ENCODE measurements at places on chromosomes 11 and 22.

GRCh38 chr11:121131656-121132055 is 30.6 kb downstream of the TECTA start:
- no peak for DNase-seq

- DNase-seq, result no peak
These were observed 481.7 kb upstream of the CADM1 start for GRCh38 chr11:115985896-115986295.

DNA sequence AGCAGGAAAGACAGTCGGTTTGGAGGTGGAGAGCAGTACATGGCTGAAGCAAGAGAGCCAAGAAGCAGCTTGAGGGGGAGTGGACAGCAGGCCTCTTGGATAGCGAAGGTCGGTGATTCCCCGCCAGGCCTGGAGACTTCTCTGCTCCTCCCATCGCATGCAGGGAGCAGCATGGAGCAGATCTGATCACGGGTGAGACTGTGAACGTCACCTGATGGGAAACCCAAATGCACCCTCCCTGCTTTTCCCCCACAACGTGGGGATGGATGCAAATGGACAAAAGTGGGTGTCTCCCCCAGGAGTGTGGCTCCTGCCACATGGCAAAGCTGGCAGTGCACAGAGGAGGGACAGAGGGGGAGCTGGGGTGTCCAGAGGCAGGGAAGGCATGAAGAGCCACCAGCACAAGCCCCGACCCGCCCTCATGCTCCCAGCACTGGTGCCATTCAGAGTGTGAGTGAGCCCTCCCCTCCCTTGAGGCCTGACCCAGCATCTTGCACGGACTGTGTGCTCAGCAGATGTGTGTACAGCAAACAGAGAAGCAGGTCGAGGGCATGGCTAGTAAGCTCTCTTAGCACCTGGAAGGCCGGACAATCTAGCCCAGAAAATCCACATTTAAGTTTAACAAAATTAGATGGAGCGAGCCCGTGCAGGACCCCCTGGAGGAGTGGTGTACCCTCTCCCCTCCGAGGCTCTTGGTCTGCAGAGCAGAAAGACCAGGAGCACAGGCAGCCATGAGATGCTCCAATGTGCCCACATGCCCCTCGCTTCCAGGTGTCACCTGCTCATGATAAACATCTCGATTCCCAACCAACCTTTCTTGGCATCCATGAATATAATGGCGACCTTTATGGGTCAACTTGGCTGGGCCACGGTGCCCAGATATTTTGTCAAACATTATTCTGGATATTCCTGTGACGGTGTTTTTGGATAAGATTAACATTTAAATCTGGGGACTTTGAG is 661.7 kb downstream of the TBC1D22A start:
- no peak for DNase-seq

GRCh38 chr11:7383406-7383805 is 101.9 kb upstream of the OLFML1 start:
- no peak for DNase-seq

- DNase-seq, result no peak
These were observed 7.5 kb downstream of the C11orf21 start for GRCh38 chr11:2293984-2294925.

DNA sequence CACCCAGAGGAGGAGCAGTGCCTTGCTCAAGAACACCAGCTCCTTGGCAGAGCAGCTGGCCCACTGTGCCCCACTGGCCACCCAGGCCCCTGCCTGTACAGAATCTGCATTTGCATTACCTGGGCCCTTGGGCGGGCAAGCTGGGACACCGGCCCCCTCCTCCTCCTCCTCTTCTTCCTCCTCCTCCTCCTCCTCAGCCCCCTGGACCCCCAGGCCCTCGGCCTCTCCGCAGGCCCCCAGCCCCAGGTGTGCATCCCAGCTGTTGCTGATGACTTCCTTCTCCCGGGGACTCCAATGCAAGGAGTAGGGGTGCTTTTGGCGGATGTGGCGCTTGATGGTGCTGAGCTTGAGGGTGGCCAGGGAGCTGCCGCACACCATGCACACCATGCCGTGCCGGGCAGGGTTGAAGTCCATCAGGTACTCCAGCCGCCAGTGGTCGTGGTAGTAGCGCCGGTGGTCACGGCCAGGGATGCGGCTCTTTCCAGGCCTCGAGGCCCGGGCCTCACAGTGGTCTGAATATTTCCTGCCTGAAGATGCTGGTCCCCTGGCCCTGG is 2.8 kb downstream of the ZFTA start:
- no peak for DNase-seq

GRCh38 chr11:124274000-124274399 is 17.8 kb downstream of the OR8G5 start:
- no peak for DNase-seq

- DNase-seq, result peak; percentile 27
These were observed 863 bp downstream of the YIF1A start for GRCh38 chr11:66287889-66288670.

- DNase-seq, result peak; percentile 70
These were observed 48.4 kb downstream of the DDX10 start for GRCh38 chr11:108713076-108713790.

DNA sequence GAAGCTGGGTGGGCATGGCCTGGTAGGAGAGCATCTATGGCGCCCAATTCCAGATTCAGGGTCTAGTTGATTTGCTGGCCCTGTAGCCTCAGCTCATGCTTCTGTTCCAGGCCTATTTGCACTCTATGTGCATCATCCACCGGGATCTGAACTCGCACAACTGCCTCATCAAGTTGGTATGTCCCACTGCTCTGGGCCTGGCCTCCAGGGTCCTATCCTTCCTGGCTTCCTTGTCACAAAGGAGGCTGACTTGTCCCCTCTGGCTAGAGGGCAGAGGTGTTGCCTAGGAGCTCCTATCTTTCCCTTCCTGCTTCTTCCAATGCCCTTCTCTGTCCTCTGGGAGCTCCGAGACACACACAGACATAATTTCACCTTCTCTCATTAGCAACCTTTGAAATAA is 21.3 kb downstream of the PIK3IP1 start:
- DNase-seq, result no peak

DNA sequence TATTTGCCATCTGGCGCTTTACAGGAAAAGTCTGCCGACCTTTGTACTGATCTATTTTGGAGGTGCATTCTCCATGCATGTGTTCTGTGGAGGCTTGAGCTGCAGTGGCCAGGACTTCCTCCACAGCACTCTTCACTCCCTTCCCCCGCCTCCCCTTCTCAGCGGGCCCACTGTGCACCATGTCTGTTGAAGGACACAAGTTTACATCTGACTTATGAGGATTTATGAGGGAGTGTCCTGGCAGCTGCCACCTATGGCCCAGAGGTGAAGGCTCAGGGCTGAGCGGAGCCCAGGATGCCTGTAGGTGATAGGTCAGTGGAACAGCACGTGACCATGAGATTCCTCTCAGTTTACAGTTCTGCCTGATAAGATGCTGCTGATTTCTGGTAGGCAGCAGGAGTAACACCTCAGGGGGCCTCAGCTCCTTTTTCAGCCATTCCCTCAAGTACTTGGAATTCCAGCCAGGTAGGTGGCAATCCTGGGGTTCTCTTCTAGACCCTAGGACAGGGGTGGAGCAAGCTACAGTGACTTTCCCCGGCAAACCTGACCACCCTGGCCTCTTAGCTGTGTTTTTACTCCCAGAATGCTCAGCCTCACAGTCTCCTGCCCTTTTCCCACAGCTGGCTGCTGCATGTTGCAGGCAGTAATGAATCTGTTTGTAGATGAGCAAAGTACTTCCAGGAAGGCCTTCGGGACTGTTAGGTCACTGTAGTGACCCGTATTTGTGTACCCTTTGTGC is 59.9 kb downstream of the PPFIBP2 start:
- no peak for DNase-seq

DNA sequence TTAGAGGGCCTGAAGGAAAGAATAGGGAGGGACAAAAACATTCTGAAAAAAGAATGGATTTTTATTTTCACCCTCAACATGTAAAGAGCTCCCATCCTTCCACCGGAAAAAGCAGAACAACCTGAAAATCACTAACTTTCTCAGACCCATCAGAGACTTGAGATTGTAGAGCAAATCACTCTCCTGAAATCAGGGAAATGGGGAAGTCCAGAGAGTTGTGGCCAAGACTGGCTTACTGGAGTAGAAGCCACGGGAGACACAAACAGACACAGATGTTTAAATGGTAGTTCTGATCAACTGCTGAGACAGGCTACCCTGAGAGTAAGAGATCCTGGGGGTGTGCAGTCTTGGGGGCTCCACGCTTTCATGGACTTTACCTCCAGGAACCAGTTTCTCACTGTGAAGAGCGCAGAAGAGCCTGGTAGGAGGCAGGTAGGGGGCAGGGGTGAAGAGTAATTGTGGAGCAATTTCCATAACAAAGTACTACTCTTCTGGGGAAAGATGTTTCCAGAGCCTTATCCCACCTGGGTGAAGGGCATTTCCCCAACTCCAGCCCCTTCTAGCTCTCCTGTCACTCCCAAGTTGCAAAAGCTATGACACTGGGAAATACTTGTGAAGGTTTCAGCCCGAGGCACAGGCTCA is 47.1 kb downstream of the ASCL2 start:
- no peak for DNase-seq

DNA sequence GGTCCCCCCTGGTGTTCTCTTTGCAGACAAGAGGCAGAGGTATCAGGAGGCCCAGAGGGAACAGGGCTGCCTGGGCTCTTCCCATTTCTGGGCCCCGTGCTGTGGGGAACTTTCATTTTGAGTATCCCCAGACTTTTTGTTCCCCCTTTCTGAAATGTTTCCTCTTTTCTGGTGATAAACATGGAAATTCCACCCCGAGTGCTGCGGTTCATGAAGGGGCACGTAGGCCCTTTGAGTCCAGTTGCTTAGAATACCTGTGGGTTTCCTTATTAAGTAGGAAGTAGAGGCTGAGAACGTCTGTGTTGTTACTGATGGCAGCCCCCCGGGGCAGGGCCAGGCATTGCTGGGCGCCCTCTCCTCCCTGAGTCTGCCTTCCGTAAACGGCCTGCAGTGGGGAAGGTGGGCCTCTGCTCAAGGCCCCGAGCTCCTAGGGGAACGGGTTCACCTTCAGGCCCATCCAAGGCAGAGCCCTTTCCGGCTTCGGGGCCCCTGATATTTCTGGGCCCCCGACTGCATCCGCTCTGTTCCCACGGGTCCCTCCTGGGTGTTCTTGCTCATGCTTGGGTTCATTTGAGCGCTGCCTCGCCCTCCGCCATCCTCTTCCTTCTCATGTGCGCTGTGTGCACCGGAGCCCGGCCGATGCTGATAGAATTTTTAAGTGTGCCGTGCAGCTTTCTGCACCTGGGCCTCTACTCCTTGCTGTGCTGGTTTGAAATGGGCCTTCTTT is 12.0 kb downstream of the TBC1D22A start:
- no peak for DNase-seq

DNA sequence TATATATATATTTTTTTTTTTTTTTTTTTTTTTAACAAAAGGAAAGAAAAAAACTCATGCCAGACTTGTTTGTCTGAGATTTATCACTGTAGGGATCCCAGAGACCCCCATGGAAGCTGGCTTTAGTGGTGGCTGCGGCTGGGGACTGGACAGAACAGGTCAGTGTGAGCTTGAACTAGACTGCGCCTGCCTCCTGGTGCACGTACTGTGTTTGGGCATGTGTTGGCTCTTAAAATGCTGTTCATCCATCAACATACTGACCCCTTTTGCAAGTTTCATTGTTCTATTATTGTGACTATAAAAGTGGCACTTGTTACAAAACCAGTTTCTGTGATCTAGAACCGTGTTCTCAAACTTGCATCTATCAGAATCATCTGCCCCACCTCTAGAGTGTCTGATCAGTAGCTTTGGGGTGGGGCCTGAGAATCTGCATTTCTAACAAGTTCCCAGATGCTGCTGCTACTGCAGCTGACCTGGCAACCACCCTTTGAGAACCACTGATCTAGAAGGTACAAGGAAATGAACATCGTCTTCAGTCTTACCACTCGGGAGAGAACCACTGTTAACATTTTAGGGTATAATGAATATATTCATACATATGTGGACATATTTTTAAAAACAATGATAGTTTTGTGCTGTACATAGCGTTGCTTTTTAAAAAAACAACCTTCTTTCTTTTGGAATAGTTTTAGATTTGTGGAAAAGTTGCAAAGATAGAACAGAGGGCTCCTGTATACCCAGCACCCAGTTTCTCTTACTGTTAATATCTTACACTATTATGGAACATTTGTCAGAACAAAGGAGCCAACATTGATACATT is 54.0 kb downstream of the ZNRF3 start:
- DNase-seq, result no peak

- no peak for DNase-seq
These were observed 38.8 kb downstream of the SMCO4 start for GRCh38 chr11:93504110-93505095.

DNA sequence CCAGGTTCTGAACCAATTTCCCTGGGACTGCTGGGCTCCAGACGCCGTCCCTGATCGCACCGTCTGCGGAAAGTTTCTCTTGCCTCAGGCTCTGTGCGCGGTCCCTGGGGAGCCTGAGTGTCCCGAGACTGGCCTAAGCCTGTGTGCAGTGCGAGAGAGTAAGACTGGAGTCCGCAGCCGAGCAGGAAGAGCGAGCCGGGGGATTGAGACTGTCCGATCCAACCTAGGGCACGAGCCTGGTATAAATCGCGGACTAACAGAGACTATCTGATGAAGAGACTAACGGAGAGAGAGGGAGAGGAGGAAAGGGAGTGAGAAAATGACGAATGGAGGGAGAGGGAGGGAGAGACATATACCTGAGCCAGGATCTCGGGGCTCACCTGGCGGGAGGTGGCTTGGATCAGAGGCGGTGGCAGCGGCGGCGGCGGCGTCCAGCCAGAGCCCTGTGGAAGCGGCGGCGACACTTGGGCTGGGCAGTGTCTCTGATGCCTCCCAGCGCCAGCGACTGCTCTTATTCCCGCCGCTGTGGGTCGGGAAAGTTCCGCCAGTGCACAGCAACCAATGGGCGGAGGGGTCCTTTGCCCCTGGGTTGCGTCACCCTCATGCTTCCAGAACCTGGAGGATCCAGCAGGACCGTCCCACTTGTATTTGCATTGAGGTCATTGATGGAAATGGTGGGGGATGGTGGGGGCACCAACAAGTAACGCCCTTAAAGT is at the start of gene CALCA:
Gene CALCA, minus strand, starts transcription at position 487 of the 716 bp plus-strand sequence. CDS start 1,159 bp downstream, outside the sequence.
- DNase-seq, result peak; percentile 6

DNA sequence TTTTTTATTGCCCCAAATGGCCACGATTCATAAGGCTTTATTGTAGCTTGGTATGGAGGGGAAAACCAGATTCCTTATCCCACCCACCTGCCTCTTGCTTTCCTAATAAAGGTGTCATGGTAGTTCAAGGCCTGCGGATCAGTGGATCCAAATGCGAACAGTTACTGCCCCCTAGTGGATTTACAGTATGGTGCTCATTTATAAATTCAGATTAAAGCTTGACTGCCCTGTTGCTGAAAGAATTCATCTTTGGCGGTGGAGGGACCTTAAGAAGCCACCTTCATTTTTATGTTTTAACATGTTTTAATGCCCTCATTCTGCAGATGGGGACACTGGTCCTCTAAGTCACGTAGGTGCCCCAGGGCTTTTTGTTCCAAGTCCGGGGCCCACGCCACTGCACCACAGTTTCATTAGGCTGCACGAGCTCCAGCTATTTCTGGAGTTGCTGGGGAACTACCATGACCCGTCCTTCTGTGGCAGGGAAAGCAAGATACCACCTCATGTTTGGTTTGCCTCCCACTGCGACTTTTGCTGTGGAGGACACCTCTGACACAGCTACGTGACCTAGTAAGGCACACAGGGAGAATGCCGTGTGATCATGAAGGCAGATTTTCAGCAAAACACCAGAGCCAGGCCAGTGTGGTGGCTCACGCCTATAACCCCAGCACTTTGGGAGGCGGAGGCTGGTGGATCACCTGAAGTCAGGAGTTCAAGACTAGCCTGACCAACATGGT is 15.6 kb upstream of the INCENP start:
- DNase-seq, result peak; percentile 74

GRCh38 chr11:130064596-130064995 is 5.1 kb upstream of the APLP2 start:
- DNase-seq, result no peak

Data from EH (cell line).